ENCODE measurements at places on chromosomes 3 and 15.
A peak's percentile ranks its signal among the peaks of the same experiment; 100 is the strongest.

GRCh38 chr3:126525091-126525852 lies 1.3 kb downstream of the CHST13 start:
- no peak for DNase-seq

DNA sequence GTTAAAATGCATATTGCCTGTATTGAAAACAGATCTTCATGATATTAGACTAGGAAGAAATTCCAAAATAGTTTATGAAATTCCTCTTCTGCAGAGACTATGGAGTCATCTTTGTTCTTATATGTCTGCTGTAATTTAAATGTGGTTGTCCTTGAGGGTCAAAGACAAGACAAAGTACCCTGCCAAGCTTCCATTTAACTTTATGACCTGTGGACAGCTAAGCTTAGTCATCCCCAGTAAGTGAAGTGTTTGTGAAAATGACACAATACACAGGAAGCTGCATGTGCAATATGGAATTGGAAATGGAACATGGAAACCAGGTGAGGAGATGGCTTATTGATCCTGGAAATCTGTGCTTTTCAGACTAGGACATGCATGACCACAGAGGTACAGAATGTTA lies 68.5 kb upstream of the GBE1 start:
- no peak for DNase-seq

GRCh38 chr15:62021991-62022600 lies 38.2 kb downstream of the VPS13C start:
- no peak for DNase-seq

GRCh38 chr3:4741404-4742307 lies 237.6 kb upstream of the BHLHE40 start:
- no peak for DNase-seq

- no peak for DNase-seq
Measured at GRCh38 chr15:76151599-76151974, 91.8 kb downstream of the TMEM266 start.

GRCh38 chr15:75237316-75237982 lies 20.7 kb upstream of the GOLGA6C start:
- DNase-seq = no peak

GRCh38 chr15:101256757-101257156 lies 4.9 kb upstream of the CHSY1 start:
- no peak for DNase-seq

GRCh38 chr15:94367726-94368535 lies 136.6 kb downstream of the MCTP2 start:
- DNase-seq = no peak

DNA sequence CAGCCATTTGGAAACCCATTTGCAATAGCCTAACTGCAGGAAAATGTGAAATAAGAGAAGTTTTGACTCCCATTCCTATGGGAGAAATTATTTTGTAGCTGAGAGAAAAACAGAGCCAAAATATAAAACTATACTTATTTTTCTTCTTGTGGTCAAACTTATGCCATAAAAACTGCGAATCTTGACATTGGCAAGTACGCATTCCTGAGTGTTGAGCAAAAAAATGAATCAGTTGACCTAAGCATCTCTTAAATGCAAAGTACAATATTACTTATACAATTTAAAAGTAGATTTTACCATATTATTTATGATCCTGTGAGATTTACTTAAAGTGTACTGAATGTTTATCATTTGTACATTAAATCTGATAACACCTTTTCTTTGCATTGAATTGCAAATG lies 50.1 kb upstream of the CMC1 start:
- no peak for DNase-seq

DNA sequence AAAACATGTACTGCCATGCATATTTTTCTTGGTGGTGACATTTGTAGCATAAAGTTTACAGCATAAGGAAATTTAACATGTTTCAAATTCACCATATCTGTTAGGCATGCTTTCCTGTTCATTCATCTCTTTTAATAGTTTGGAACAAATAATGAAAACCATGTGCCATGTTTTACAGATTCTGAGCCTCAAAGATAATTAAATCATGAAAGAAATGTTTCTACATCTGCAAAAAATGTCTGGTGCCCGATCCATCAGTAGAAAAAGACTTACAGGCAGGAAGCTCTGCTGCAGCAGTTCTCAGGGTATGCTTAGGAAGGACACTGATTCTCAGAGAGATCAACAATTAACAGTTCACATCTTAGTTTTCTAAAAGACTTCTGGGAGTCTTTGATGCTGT lies 316.2 kb downstream of the IL5RA start:
- DNase-seq = no peak

GRCh38 chr3:189233225-189233858 lies 61.6 kb downstream of the TPRG1 start:
- no peak for DNase-seq

GRCh38 chr15:67784090-67784781 lies 41.1 kb upstream of the SKOR1 start:
- DNase-seq = no peak

- DNase-seq = no peak
Measured at GRCh38 chr3:16606398-16606797, 1.2 kb upstream of the DAZL start.

DNA sequence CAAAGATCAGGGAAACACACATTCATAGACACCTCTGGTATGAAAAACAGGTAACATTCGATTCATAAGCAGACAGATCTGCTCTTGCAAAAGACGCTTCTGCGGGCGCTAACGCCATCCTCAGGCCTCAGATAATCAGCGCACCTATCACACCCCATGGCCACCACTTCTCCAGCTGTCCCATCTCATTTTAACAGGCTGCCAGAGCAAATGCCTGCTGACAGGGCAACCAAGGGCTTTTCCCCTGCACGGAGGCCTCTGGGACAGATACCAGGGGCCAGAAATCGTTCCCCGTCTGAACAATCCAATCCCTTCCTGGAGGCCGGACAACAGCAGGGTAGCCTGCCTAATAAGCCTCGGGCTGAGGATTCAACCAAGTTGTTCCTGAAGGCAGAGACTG lies 15.2 kb downstream of the ABCC5 start:
- DNase-seq = no peak

- no peak for DNase-seq
Measured at GRCh38 chr3:19961960-19962359, 15.1 kb downstream of the RAB5A start.

GRCh38 chr3:17234382-17234781 lies 349.6 kb downstream of the PLCL2 start:
- no peak for DNase-seq

- no peak for DNase-seq
Measured at GRCh38 chr15:25427861-25428260, 11.0 kb downstream of the UBE3A start.

DNA sequence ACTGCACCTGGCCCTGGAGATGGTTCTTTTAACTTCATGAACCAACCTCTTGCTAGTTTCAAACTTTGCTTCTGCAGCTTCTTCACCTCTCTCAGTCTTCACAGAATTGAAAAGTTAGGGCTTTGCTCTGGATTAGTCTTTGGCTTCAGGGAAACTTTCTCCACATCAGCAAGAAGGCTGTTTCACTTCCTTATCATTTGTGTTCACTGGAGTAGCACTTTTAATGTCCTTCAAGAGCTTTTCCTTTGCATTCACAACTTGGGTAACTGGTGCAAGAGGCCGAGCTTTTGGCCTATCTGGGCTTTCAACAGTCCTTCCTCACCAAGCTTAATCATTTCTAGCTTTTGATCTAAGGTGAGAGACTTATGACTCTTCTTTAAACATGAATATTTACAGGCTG lies 15.7 kb upstream of the TM2D3 start:
- DNase-seq = no peak

DNA sequence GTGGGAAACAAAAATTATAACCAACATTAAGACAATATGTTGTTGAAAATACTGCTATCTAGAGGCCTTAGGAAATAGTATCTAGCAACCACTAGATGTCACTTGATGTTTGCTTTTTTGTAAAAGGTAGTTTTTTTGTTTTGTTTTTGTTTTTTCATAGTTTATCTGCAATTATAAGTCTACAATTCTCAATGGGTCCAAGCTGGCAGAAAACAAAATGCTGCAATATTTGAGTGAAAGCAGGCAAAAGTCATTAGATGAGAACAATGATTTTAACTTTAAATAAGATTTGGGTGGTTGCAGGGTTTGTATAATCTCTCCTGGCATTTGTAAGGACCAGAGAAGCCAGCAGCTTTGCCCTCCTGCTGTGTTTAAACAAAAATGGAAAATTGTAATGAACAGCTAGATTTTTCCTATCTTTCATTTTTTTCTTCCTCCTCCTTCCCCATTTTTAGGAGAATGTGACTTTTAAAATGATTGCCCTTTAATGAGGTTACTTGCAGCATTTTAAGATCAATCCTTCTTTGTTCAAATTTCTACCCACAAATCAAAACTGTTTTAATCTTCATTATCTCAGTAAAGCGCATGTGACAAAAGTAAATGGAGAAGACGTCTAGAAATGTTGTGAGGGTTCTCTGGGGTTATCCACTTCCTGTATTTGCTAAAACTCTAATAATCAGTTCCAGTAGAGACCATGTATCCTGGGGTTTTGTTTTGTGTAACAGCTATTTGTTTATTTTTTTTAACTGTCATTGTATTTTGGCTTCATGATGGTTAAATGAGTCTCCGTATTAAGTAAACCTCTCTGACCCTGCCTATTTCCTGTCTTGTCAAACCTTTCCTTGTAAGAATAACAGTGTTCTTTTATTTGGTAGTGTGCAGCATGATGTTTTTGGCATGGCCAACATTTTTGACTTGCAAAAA lies 27.3 kb downstream of the DUT start:
- DNase-seq = no peak

- DNase-seq = no peak
Measured at GRCh38 chr3:22012471-22012870, 261.5 kb upstream of the ZNF385D start.

DNA sequence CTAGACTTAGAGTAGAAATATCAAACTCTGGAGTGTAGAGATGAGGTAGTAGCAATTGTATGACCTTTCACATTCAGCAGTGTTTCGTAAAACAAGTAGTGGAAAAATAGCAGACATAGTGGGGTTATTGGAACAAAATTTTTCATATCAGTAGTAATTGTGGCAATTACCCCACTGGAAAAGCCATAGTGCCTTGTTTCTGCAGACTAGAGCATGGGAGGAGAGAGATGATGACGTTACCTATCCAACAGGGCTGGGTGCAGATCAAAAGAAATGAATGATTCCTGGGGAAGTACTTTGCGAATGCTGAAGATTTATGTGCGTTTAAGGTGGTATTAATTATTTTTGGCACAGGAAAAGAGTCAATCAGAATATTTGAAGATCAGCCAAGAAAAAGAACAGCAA lies 147.0 kb upstream of the LRRFIP2 start:
- no peak for DNase-seq

GRCh38 chr15:71444032-71444810 lies 328.9 kb downstream of the THSD4 start:
- no peak for DNase-seq

GRCh38 chr3:197381371-197381770 lies 83.0 kb upstream of the DLG1 start:
- no peak for DNase-seq

DNA sequence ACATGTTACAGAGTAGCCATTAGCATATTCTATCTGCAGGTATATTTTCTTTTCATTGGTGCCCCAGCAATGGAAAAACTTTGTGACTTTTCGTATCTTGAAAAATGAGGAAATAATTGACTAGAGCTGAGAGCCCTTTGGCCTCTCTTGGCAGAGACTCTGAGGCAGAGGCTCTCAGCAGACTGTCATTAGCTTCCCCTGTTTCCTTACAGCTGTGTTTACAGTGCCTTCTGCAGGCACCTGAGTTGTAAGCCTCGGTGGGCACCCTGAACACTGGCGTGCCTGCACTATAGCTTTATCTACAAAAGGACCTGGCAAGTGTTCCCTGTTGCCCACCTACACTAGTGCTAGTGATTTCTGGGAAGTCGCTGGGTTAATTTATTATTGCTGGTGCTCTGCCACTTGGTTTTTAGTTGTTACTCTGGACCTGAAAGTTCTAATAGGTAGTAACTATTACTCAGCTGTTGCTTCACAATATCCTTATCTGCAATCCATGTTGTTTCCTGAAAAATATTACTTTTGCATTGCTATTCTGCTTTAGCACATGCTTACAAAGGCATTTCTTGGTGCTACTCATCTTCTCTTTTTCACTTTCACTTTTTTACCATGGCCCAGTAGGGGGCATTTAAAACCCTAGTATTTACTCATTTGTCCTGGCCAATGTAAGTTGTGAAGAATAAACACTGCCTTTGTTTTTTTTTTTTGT lies 7.8 kb upstream of the GPR171 start:
- no peak for DNase-seq

DNA sequence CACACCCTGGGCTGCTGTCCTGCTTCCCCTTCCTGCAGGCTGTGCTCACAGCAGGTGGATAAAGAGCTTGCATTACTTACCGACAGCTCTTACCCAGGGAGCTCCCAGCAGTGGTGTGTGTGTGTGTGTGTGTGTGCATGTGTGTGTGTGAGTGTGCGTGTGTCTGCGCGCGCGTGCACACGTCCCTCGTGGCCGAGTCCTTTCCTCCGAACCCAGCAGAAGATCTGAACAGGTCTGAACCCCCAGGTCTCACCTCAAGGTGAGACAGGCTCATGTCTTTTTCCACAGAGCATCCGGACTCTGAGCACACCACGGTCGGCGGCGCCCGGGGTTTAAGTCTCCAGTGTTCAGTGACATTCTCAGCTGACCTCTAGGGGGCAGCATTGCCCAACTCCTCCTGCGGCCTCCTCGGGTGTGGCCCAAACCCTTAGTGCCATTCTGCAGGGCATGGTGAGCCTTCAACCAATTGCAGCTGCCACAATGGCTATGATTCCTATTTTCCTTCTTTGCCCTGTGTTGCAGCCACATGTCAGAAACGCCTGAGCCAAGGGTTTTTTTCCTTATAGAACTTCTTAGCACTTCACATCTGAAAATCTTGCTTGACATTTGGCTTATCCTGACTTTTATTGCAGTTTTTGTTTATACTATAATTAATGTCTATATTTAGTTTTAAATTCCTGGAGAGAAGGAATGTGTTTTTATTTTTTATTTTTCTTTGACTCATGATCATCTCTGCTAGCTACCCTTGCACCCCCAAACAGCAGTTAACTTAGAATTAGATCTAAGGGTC lies 64.1 kb upstream of the KLHL25 start:
- peak; percentile 34 for DNase-seq

DNA sequence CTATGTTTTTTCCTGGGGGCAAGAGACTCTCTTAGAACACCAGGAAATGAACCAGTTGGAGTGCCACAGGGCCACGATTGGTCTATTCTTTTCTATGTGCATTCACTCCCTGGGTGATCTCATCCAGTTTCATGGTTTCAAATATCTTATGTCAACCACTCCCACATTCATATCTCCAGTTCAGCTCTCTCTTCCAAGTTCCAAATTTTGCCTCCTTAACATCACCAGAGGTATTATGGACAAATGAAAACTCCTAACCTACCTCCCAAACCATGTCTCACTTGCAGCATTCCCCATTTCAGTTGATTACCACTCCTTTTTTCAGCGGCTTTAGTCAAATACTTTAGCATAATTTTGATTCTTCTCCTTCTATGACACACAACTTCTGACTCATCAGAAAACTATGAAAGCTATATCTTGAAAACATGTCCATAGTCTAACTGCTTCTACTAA lies 203.1 kb upstream of the SEMA6D start:
- no peak for DNase-seq

- DNase-seq = no peak
Measured at GRCh38 chr15:89308236-89308635, 26.4 kb downstream of the POLG start.
